ENCODE measurements at places on chromosomes 7 and 10.

- peak; percentile 15 for DNase-seq
These were observed 37.0 kb downstream of the RPA3 start for GRCh38 chr7:7681191-7681935.

DNA sequence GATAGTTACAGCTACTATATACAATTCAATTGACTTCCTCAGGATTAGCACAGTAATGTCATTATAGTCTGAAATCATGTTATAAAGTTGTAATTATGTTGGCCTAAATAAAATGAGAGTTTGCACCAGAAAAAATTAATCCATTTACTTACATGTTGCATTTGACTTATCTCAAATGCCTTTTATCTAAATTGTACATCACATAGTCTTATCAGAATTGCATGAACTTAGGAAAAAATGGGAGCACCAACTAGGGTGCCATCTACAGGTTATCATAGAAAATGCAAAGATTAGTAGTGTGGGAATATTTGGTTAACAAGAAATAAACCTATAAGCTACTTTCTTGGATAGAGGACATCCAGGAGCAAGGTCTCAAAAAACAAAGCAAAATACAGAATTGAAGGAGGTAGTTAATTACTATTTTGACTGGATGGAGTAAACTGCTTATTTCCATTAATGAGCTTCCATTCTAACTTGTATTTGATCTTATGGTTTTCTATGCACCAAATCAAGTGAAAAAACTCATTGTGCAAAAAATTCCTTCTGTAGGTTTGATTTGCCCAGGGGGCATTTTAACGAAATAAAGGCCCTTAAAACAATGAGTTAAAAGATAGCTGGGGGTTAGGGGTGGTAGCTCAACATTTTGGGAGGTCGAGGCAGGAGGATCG is 60.0 kb upstream of the ORC5 start:
- no peak for DNase-seq

DNA sequence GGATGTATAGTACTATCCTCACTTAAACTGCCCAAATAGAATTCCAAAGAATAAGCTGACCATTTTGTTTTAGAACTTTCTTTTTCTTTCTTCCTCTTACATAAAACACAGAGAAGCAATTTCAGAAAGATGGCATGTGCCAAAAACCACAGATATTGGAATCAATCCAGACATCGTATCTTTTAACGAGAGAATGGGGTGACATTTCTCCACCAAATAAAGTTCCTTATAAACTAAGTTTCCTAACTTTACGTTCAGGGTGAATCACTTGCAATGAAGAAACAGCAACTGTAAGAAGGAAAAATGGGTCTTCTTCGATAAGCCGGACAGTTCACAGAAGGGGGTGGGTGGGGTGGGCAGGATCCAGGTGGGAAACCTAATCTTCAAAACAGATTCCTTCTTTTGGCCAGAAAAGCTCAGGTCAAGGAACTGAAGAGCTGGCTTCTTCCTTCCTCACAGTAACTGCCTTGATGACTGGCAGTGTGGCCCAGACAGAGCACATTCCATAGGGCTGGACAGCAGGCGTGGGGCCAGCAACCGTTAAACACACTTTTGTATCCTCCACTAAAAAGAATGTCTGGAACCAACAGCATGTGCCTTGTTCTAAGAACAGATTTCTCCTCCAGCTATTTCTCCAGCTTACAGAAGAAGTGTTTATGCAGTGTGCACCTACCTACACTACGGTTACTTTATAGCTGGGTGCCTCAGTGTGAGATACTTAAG is 31.5 kb downstream of the CREB3L2 start:
- no peak for DNase-seq

- DNase-seq: no peak
These were observed 49.1 kb downstream of the PRKCQ start for GRCh38 chr10:6530966-6531365.

DNA sequence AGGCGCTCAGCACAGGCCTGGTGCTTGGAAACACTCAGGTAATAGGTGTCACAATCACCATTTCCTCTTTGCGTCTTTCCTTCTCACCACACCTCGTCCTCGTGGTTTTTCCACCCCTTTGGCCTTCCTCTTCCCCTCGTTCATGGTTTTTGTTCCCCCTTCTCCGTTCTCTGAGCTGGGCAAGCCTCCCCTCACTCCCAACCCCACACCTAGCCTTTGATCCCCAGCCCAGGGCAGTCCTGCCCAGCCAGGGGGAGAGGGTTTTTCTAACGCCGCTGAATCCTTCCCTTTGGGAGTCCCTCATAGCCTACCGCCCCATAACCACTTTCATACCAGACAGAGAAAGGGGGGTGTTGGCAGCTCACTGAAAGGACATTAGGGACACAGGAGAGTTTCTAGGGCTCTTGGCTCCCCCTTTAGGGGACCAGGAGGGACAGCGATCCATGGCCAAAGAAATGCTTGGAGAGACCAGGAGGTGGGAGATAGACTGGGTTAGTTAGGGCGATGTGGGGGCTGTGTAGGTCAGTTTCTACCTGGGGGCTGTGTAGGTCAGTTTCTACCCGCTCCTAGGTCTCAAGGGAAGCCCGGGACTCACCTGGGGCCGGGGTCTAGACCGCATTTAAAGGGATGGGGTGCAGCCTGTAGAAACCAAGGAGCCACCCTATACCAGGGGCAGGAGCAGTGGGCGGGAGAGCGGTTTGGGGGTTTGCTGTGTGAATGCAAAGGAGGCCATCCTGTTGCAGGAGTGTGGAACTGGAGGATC is 1.4 kb downstream of the EPHB4 start:
- DNase-seq: no peak

GRCh38 chr10:78065611-78066010 is 31.9 kb downstream of the RPS24 start:
- DNase-seq: no peak

DNA sequence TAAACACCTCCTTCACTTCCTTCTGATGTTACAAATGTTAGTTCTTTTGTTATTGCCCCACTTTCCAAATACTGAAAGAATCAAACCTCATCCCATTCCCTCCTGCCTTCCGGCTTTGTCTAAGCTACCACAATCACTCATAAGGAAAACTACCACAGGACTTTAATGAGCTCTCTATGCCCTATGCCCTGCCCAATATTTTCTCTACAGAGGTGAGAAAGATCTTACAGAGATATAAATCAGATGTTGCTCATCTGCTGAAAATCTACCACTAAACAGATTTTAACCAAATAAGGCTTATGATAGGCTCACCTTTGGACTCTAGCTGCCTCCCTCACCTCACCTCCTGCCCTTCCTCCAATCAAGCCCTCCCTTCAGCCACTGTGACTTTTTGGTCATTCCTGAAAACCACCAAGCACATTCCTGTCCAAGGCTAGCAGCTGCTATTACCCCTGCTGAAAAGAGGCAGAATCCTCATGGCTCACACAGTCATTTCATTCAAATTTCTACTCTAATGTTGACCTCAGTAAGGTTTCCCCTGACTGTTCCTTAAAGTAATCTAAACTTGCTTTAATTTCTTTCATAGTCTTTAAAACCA is 7.7 kb downstream of the ZNF33B start:
- DNase-seq: no peak

DNA sequence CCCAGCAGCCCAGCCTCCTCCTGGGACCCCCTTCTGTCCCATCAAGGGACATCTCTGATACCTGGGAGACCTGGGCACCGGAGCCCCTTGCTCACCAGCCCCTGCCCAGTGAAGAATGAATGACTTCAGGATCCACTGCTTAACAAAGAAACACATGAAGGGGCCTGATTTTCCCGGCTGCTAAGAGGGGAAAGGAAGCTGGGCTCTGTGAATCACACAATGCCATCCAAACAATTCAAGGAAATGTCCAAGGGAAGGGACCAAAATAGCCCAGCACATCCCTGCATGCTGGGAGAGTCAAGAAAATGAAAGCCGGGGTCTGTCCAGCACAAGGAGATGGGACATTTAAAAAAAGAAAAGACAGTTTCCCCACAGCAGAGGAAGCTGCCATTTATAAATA is 128.7 kb upstream of the JCAD start:
- no peak for DNase-seq

DNA sequence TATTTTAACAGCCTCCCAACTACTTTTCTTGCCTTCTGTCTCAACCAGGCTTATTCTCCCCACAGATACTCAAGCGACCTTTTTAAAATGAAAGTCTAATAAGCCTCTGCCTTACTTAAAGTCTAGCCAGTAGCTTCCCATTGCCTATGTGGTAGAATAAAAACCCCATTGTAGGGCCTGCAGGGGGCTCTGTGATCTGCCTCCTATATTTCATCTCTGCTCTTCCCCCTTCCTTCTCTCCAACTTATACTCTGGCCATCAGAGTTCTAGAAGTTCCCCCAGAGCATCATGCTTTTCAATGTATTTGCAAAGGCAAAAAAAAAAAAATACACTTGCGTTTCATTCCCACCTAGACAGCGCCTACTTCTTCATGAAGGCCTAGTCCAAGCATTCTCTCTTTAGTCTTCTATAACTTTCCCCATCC is 167.7 kb upstream of the ADO start:
- DNase-seq: no peak

- DNase-seq: no peak
These were observed 35.9 kb downstream of the APBB1IP start for GRCh38 chr10:26474026-26474425.

DNA sequence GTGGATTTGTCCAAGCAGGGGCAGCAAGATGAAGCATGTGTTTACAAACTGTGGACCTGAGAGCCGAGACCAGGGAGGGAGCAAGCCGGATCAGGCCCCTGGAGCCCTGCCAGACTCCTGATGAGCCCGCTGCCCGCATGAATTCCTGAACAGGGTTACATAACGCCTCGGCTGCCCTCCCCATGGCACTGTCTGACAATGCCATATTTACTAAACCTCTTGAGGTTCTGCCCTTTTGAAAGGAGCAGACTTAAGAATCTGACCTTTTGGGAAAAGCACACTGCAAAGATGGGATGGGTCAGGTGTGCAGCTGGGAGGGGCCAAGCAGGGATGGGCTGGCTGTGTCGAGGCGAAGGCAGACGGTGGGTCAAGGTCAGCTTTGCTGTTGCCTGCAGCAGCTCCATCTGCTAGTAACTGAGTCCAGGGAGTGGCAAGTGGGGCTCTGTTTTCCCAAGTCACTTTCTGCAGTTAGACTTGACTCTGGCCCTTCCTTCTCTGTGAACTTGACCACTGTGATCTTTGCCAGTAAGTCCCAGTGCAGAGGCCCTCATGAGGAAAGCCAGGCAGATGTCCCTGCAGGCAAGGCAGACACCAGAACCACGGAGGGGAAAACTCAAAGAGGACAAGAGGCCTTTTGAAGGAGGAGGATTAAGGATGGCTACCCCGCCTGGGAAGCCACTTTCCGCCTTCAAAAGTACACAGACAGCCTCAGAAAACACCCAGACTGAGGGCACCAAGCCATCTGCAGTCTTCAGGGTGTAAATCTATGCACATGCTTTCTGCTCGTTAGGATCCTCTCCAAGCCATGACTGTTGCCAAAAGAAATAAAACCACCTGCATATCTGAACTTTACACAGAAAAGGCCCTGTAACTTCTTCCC is 175.8 kb downstream of the TNS3 start:
- no peak for DNase-seq

DNA sequence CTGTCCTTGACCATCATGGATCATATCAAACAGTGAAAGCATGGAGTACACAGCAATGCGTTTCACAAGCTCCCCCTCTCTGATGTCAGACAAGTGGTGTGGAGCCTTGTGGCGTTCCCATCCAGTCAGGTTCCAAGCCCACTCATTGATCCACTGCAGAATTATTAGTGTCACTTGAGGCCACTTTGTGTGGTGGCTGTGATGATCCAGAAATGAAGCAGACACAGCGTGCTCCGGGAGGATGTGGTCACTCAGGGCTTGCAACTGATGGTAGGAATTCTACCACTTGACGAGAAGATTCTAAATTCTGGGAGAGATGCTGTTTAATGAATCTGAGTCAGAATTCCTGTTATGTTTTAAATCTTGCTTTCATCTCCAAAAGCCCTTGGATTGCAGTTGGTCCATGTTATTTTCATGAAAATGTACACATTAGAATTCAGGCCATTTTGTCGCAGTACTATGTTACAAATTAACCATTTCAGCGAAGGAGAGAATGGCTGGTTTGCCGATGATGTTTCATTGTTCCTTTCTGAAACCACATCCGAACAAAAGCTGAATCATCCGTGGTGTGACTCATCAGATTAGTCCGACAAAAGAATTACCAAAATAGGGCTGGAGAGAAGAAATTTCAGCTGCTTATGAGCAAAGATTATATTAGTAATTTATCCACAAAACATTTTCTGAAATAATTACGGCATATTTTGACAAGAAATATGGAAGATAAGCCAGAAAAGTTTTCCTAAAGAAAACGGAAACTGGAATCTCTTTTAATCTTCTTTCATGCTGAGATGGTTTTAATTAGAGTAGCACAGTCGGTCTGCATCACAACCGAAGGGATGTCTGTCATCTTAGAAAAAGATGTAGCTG is 48.1 kb downstream of the INSYN2A start:
- DNase-seq: no peak

All from stimulated activated CD4-positive, alpha-beta T cell treated with anti-CD3 and anti-CD28 coated beads, Interleukin-1b, Interleukin-23, amount 100 ng/mL, for 1 hour (primary cell).